ENCODE measurements at places on chromosomes 1 and 21.

DNA sequence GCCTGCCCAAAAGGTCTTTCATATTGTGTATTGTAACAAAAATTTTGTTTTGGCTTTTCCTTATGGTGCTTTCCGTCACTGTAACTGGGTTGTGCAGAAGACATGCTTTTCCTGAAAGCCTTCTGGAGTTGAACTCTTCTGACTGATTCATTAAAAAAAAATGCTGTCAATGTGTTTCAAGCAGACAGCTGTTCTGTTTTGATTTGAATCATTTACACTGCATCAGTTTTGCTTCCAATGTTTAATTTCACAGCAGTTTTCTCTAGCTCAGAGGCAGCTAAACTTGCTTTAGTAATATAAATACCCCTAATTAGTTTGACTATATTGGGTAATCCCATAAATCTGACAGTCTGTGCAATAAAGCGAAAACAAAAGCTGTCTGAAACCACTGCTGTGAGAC, 7.9 kb downstream of the UTP11 start:
- no peak for DNase-seq

DNA sequence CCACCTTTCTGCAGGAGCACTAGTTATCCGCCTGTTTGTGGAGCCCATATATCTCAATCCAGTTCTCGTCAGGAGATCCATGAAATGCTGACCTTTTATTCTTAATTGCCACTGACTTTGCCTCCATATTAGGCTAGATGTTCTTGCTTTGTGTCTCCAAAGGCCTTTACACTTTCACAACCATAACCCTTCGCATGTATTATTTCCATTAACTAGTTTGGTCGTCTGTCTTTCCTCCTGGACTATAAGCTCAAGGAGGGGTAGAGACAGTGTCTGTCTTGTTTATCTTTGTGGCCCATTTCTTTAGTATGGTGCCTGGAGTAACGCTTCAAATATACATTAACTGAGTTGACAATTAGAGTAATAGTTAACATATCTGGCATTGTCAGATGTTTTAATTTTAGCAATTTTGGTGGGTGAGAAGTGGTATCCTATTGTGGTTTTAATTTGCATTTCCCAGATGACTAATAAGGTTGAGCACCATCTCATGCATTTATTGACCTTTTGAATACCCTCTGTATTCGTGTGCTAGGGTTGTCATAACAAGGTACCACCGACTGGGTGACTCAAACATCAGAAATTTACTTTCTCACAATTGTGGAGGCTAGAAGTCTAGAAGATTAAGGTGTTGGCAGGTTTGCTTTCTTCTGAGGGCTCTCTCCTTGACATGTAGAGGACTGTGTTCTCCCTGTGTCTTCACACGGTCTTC, 21.7 kb upstream of the IL12RB2 start:
- no peak for DNase-seq

DNA sequence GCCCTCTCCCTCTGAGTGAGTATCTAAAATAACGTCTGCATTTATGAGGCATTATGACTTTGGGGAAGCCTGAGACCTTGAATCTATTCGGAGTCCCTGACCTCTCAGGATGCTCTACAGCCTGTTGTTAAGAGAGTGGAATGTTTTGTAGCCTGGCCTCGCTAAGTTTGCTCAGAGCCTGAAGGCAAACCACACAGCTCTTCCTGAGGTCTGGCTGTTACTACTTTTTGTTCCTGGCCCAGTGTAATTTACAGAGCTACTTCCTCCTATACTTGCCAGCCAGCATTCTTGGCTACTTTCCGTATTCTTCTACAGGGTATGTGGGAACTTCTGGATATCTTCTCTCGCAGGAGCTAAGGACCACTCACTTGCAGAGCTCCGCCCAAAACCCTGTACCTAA, 3.6 kb upstream of the ZMYM4 start:
- no peak for DNase-seq

DNA sequence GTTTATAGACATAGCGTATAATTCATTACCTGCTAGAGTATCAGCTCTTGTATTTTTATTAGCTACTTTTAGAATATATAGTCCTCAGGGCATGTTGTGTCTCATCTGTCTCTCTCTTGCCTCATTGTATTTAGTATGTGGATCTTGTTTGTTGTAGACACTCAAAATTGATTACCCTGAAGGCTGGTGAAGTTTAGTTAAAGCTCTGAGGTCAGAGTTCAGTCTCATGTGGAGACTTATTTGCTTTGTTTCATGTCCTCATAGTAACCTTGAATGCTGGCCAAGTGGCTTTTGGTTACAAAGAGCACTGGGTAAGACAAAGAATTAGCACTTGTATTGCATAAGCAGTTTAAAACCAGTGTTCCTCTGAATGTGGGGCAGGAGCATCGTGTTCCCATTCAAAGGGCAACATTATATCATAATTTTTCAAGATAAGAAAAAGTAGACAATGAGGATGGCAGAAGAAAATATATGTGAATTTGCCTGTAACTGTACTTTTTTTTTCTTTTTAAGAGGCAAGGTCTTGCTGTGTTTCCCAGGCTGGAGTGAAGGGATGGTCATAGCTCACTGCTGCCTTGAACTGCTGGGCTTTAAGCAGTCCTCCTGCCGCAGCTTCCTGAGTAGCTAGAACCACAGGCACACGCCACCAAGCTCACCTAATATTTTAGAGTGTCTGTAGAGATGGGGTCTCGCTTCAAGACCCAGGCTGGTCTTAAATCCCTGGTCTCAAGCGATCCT, 17.4 kb downstream of the CNST start:
- DNase-seq: no peak

DNA sequence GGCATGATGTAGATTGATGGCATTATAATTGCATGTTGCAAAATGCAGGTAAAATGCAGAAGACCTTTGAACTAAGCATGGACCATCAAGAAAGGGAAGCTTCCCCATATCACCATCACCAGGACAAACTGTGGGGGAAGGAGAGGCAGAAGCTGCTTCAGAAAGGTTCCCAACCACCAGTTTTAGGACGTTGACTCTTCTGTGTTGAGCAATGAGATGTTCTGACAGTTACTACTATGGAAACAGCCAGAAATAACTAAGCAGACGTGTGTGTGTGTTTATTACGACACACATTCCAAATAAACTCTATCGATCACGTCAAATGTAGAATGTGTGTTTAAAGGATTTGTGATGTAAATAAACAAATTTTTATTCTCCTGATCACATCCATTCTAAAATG, 110.2 kb upstream of the PLD5 start:
- DNase-seq: no peak

GRCh38 chr1:26739329-26739914, 43.6 kb downstream of the ARID1A start:
- DNase-seq: no peak

DNA sequence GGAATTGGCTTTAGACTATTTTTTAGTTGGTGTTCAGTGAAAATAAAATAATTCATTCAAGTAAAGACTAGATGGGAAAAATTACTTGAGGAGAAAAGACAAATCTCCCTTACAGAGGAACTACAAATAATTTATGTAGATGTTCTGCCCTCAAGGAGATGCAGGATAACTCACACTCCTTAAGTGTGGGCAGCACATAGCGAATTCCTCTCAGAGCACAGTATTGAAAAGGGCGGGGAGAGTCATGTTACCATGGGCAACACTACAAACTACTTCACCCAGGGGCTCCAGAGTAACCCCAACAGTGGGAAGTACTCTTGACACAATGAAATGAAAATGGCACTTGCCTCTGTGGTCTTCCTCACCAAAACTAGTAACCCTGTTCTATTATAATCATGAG, 20.6 kb upstream of the LAMC2 start:
- DNase-seq: no peak

DNA sequence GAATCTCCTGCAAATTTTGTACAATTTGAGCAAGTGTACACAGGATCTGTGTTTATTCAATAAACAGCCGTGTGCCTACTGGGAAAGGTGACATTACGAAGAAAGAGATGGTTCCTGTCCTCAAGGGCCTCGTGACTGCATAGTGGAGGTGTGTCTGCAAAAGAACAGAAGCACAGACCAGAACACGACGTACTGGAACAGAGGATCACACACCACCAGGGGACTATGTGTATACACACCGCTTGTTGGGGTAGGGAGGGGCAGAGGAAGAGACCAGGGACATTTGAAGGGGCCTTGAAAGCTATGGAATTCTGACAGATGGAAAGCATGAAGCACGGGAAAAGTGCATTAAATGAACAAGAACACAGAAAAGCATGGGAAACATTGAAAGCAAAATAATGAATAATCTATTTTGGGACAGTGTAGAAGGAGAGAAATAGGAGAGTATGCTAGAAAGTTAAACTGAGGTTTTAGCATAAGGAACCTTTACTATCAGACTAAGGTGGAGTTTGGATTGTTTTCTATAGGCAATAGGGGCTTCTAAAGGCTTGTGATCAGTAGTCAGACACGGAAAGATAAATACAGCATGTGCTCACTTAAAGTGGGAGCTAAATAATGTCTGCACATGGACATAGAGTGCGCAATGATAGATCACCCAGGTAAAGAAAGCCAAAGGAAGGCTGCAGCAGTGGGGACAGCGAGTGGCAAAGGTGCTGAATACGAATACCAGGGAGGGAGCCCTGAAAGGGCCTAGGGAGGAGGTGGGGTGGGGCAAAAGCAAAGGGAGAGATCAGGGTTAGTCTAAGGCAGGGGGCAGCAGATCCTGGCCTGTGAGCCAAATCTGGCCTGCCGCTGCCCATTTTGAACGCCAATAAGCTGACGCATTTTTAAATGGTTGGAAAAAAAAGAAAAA, 11.0 kb downstream of the JAK1 start:
- DNase-seq: no peak

GRCh38 chr1:199449221-199449620, 578.3 kb upstream of the NR5A2 start:
- DNase-seq: no peak

DNA sequence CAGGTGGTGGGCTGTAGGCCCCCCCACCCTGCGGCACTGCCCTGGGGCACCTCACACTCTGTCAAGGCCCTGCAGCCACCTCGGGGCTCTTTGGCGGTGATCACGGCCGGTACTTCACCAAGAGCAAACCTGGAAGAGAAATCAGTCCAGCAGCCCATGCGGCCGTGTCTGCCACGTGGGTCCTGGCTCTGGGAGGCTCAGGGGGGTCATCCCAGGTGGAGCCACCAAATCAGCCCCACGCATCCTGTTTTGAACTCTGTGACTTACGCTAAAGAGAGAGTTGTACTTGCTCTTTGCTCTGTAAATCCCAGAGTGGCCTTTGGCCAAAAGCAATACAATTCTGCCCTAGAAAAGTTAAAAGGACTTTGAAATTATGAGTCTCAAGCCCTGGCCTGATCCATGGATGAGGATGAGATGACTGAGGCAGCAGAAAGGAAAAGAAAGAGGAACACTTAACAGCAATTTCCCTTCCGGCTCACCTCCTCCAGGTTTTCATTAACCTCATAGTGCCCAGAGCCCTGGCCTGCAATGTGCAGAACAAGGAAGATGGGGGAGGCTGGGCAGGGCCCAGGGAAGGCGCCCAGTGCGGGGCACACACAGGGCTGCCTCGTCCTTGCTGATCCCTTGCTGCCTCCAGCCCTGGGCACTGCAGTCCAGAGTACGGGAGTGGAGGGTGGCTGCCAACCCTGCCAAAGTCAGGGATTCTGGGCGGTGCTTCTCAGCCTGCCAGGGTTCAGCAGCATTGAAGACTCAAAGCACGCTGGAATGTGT, 337.0 kb downstream of the MATN1 start:
- DNase-seq: no peak

- no peak for DNase-seq
These were observed 59.8 kb downstream of the TOR1AIP2 start for GRCh38 chr1:179817789-179818188.

- DNase-seq: no peak
These were observed 56.9 kb downstream of the EIF2B3 start for GRCh38 chr1:44929531-44929930.

- peak; percentile 69 for DNase-seq
These were observed 36.2 kb upstream of the KCNA10 start for GRCh38 chr1:110554871-110555801.

DNA sequence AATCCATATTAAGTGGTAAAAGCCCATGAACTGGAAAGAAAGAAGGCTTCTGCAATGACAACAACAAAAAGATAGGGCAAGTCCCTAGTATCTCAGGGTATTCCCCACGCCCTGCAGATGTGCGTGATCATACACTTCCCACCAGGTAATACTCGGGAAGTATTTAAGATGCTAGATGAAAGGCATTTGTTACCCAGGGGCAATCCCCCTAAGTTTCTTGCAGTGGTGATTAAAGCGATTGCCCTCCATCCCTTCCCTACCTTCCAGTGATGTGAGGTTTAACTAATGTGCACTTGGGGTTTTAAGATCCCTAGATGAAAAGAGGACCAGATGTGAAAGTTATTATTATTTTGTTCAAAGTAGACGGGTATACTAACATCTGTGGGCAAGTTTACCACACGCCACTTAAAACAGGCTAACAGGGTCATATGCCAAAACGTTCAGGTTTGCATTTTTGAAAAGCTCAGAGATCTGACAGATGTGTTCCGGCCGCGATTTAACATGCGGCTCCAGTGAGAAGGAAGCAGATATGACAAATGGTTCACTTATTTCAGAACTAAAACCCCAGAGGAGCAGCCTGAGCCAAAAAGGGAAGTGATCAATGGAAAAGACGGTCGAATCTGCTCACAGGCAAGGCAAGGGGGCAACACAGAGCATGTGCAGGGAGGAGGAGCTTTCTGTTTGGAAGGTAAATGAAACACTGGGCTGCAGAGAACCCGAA, 17.4 kb downstream of the TIAM1 start:
- DNase-seq: no peak

DNA sequence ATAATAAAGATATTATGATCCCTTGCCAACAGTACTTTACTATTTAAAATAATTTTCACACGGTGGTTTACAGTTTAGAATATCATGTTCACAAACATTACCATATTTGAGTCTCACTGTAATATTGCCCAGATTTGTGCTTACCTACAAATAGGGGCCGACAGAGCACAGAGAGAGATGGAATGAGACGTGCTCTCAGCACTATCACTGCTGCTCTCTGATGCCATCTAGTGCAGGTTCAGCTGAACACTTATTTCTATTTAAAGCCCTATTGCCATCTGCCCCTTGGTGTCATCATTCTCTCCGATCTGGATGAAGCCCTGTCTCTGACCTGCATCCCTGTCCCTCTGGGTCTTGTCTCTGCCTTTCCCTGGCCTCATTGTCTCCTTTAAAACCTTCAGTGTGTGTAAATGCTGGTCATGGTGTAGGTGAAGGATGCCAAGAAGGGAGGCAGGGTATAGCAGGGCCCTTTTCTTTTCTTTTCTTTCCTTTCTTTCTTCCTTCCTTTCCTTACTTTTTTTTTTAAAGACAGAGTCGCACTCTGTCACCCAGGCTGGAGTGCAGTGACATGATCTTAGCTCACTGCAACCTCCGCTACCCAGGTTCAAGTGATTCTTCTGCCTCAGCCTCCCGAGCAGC, 6.9 kb upstream of the GPATCH4 start:
- DNase-seq: peak; percentile 64

GRCh38 chr1:176058686-176059085, 148.4 kb downstream of the COP1 start:
- no peak for DNase-seq
